ENCODE measurements at places on chromosomes 7 and 10.

- no peak for DNase-seq
Measured at GRCh38 chr7:26071622-26072456, 80.2 kb upstream of the NFE2L3 start.

DNA sequence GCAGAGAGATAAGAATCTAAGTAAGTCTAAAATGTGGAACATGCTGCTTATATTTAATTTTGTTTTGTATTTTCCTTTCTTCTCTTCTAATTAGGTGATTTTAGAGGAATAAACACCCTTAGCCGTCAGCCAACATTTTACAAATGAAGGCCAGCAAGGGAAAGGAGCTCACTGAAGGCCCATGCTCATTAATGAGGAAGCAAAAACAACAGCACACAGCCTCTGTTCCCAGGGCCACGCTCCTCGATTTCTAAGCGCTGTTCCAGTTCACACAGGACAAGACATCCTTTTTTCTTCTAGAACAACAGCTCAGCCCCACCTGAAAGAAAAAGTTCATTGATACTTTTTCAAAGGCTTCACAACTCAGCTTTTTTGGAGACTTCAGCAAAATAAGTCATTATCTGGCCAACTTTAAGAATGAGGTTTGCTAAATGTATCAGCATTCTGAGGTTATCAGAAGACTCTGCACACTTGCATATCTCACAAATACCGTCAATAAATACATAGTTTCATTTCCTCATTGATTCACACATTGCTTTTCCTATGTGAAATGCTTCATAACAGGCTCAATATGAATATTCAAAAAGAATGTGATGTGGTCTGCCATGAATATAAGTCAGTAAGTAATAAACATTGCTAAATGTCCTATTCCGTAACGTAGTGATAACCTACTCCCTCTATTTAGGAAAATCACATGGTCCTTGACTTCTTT, 34.8 kb upstream of the SFMBT2 start:
- no peak for DNase-seq

DNA sequence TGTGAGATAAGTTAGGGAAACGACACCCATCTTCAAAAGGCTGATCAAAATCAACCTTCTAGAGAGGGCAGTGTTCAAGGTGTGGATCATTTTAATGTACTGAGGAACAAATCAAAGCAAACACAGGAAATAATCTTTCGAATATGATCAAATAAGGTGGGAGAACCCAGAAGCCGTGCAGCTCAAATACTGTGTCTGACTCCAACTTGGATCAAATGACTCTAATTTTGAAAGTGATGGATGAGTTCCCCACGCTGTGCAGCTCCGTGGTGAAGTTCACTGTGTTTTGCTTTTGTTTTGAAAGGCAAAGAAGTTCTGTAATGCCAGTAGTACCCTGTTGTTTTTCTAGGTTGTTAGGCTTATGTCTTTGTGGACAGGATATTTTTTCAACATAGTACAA, 250.9 kb downstream of the SFMBT2 start:
- DNase-seq: no peak

DNA sequence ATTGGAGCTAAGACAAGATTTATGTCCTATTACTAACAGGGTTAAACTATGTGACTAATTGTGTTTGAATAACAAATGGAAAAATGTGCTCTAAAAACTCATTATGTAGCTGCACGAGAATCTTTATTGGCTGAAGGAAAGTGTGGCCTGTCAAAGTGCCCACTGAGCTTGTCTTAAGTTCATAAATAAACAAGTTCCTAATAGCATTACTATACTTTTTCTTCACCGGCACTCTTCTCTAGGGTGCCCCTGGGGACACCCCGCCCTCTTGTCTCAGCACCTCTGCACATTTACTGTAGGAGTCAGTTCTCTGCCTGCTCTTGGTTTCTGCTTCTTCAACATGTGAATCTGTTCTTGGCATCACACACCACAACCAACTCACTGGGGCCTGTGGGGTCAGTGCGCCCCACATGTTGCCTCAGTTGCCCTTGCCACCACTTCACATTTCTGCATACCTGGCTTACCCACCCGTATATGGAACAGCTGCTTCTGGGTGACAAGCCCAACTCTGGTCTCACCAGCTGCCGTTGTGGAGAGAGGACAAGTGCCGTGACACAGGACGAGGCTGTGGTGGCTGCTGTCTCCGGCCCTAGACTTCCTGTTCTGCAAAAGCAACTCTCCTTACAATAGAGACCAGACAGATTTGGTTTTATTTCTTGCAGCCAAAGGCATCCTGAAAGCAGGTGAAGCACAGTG, 96.3 kb upstream of the DDC start:
- DNase-seq: no peak

GRCh38 chr10:97102441-97102840, 83.3 kb downstream of the SLIT1 start:
- no peak for DNase-seq

Data from activated CD8-positive, alpha-beta memory T cell treated with anti-CD3 and anti-CD28 coated beads for 1 hour (primary cell).